ACHN (cell line): ENCODE measurements at places on chromosomes 2 and 18.

DNA sequence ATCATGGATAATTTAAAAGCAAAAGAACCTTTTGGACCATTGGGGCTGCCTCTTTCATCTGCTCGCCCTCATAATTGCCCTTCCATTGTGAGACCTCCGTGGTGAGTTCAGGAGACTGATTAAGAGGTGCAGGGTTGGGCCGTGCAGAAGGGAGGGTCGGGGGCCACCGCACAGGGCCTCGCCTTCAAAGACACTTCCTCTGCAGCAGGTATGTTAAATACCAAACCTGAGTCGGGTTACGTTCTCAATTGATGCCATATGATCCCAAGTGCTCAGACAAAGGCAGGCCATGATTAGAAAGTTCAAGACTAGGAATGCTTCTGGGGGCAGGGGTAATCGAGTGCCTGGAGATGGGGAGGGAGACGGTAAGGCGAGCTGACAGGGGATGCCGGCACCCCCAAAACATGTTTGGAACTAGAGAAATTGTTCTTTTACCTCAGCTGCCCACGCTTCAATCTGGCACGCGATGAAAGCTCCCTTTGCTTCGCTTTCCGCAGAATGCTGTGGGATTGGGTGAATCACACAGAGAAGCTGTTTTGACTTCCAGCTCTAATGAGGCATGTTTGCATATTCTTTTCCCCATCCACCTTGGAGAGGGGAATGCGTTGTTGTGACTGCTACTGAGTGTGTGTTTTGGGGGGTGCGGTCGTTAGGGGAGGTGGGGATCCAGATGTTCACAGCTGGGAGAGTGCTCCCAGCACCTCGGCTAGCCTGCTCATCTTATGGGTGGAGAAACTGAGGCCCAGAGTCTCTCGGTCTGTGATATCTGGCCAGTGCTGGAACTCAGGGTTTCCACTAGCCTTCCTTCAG, 309.1 kb downstream of the MYCN start:
- no peak for DNase-seq

DNA sequence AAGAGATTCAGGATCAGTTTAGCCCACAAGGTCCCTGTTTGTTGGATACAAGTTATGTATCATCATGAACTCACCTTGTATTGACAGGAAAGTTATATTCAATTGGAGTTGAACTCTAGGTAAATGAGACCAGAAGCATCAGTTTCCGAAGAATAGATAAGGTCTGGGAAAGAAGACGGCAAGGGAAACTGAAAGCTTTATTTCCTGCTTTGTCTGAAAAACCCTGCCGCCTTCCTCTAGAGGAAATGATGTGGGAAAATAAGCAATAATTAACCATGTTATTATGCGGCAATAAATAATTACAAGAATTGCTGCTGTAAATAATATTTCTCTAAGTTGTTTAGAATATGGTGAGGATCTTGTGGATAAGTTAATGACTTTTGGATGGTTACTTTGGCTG, 32.0 kb downstream of the LPIN1 start:
- no peak for DNase-seq

DNA sequence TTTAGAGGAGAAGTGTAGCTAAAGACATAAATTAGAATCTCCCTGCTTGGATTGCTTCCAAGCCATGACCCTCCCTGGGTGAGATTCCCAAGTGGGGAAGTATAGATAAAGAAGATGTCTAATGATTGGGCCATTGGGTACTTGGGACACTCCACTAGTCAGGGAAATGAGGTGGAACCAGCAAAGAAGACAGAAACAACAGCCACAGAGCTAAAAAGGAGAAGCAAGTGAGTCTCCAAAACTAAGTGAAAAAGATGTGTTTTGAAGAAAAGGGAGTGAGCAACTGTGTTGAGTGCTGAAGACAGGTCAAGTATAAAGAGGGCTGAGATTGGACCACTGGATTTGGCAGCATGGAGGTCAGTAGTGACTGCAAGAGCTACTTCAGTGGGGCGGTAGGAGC, 276.7 kb upstream of the STON1 start:
- no peak for DNase-seq

DNA sequence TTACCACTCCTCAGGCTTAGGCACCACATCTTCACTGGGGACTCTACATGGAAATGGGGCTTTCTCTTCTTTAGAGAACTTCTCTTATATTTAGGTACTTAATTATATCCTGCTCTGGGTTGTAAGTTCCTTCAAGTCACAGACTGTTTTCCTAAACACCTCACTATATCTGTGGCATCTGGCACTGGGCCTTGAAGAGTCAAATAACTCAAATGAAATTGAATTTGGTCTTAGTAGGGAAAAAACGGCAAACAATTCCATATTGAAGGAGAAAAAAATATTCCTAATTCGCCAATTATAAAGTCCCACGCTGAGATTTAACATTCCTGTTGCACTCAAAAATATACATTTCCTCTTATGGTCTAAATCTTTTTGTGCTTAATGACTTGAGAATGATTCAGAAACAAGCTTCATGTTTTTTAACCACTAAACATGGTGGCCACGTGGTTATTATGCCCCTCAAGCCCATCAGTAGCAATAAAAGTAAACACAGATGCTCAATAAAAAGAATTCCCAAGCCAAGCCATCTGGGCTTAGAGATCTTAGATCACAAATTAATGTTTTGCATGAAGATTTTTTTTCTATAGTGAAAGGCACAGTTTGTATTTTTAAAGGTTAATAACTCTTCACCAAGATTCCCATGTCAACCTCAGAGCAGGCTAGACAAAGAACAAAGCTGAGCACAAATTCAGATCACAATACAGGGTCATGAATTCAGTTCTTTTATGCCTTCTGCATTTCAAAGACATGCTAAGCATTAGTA, 105.5 kb upstream of the SYT4 start:
- DNase-seq, result no peak

DNA sequence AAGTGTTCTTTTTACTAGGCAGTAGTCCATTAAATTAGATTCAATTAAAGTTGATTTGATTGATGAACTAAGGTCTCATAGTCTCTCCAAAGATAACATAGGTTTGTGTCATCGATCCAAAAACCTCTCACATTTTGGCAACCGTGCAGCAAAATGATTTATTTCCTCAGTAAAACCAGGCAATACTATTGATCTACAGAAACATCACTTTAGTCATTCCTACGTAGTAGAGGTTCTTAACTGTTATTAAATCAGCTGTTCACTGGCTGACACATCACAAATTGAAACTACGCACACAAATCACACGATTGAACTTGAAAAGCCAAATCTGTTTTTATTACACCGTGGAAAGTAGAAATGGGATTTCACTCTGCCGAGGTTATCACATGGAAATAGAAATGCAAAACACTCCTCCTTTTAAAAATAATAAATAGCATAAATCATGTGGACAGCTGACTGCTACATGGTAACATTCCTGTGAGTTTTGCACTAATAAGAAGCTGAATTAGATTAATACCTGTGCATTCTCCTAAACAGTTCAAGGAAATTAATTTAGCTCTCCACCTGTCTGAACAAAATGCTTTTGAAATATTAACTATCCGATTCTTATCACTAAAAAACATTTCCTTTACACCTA, 262.5 kb downstream of the CDH20 start:
- DNase-seq, result no peak

GRCh38 chr2:22281033-22281432, 1103.9 kb upstream of the KLHL29 start:
- DNase-seq, result no peak
